ENCODE measurements at places on chromosomes 11 and 22. TPM values are rescaled to one million over a fixed set of nuclear protein-coding genes. Genes with fewer than 3 reads are reported as not detected.
A peak's percentile ranks its signal among the peaks of the same experiment; 100 is the strongest.

The APOL4 gene
- 51.4 TPM for total RNA-seq

The RBMXL2 gene
- not detected for total RNA-seq

The OR52N4 gene
- not detected for total RNA-seq

The TH gene
- total RNA-seq, result not detected

The CNTF gene
- total RNA-seq, result 2.2 TPM

The EFEMP2 gene
- 87.7 TPM for total RNA-seq

The GPHA2 gene
- total RNA-seq, result not detected

The SLC25A17 gene
- 15.0 TPM for total RNA-seq

The DTX4 gene
- 60.8 TPM for total RNA-seq

The P2RX6 gene
- total RNA-seq, result 1.2 TPM

The ASRGL1 gene
- total RNA-seq, result 22.6 TPM

GRCh38 chr11:58933661-58934060 lies 5.6 kb upstream of the GLYATL1 start:
- DNase-seq, result no peak

DNA sequence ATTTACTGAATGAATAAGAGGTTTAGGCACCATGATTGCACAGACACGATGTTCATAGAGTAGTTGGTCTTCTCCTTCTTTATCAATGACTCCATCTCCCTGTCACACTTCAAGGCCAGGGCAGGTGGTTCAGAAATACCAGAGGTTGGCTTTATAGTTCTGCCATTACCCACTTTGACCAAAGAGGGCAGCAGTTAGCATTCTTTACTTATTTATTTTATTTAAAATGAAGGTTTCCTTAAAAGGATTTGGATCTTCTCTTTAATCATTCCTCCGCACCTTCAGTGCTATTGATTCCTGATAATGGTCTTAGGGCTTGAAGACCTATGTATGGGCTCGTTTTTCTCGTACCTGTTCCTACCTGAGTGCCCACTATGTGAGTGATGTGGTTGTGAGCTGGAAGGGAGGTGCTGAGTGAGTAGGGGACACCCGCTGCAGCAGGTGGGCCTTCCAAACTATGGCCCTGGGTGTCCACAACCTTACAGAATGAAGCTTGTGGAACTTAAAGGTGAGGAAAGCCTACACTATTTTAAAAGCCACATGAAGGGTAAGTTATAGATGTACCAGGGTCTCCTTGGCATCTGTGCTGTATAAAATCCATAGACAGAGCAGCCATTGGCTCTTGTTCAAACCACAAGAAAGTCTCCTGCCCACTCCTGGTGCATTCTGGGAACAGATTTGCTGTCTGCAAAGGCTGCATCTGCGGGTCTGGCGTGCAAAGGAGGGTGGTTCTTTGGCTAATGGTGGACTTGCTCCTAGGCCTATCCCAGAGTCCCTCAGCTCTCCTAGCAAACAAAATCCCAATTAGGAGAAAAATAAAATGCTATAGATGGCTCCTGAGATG lies 35.0 kb downstream of the TIMP3 start:
- DNase-seq, result no peak

- no peak for DNase-seq
Observed at GRCh38 chr22:26581026-26581425, 8.9 kb downstream of the TPST2 start.

- no peak for DNase-seq
Observed at GRCh38 chr11:134781380-134781866, 369.4 kb upstream of the B3GAT1 start.

DNA sequence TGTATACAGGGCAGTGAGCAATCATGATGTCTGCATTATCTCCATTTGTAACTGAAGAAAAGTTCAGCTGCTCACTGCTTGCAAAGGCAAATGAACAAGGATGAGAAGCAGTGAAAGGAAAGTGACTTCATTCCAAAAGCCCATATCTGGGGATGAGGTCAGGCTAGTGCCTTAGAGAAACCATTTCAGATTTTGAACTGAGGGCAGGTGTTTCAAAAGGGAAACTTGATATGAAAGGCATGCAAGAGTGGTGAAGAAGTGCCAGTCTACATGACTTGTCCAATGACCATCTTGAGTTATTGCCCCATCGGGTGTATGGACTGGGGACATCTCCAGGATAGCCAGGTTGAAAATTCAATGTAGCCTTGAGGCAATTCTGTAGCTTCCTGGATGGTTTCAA lies 7.3 kb upstream of the APOL4 start:
- DNase-seq, result no peak

- DNase-seq, result no peak
Observed at GRCh38 chr11:78065203-78065602, 1.5 kb downstream of the THRSP start.

DNA sequence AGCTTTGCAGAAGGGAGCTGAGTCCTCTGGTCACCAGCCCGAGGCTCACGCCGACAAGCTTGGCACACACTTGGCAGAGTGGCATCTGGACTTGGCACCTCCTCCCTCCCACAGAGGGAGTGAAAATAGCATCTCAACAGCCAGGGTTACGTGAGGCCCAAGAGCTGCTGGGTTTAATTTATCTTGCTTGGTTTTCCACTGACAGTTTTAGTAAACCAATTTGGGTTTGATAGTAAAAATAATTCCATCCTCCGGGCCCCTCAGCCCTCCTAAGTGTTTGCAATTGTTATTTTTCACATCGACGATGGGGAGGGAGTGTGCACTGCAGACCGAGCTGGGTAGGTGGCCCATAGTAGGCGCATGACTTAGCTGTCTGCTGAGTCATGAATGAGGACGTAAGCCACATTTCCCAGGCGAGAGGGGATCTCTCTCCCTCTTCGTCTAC lies 107.6 kb upstream of the ASPHD2 start:
- DNase-seq, result no peak

- no peak for DNase-seq
Observed at GRCh38 chr11:27928809-27929208, 179.1 kb downstream of the KIF18A start.

- DNase-seq, result no peak
Observed at GRCh38 chr11:94826415-94826814, 58.3 kb downstream of the AMOTL1 start.

- no peak for DNase-seq
Observed at GRCh38 chr11:98195300-98195699, 825.4 kb upstream of the CNTN5 start.

DNA sequence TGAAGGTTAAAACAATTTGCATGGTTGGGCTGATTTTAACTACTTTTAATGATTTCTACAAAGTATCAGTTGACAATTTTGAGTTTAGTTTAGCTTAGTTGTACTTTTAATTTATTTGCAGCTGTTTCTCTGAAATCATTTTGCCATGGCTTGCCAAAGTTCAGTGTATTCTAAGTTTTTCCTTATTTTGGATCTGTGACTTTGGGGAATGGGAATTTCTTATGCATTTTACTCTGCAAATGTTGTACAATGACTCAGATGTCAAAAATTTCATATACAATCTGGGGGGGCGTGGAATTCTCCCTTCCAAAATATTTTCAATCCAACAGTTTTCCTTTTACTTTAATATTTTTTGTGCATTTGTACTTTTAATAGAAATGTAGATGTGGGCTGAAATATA lies 8.9 kb upstream of the DCHS1 start:
- no peak for DNase-seq

DNA sequence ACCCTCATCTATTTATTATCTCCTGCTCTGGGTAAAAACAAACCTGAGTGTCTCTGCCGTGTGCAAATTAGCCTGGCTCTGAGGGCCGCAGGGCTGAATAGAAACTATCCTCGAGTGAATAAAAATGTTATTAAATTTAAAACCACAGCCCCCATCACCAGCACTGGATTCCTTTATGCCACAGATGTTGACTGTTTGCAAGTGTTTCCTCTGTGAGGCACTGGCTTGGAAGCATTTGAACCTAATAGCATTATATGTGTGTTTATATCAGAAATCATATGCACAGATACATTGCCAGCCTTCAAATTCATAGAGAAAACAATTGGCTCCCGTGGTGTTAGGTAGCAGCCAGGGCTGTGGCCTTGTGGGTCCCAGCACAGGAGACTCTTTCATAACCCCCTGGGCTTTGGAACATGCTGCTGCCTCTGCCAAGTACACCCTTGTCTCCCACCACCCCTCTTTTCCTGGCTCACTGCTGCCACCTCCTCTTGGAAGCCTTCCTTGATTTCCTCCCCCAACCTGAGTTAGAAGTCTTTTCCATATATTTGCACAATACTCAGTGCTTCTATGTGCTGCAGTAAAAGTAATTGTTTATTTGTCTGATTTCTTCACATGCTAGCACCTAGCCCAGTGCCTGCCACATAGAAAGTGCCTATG lies 294.4 kb downstream of the DDX10 start:
- no peak for DNase-seq

- no peak for DNase-seq
Observed at GRCh38 chr11:93746101-93746500, 4.6 kb downstream of the C11orf54 start.

DNA sequence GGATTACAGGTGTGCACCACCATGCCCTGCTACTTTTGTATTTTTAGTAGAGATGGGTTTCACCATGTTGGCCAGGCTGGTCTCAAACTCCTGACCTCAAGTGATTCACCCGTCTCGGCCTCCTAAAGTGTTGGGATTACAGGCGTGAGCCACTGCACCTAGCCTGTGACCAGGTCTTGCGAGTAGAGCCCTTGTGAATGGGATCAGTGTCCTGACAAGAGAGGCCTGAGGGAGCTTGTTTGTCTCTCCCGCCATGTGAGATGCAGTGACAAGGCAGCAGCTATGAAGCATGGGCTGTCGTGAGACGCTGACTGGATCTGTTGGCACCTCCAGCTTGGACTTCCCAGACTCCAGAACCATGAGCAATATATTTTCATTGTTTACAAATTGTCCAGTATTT lies 69.3 kb downstream of the LRRC32 start:
- peak; percentile 65 for DNase-seq

- DNase-seq, result no peak
Observed at GRCh38 chr22:28116219-28116673, 197.2 kb upstream of the PITPNB start.

DNA sequence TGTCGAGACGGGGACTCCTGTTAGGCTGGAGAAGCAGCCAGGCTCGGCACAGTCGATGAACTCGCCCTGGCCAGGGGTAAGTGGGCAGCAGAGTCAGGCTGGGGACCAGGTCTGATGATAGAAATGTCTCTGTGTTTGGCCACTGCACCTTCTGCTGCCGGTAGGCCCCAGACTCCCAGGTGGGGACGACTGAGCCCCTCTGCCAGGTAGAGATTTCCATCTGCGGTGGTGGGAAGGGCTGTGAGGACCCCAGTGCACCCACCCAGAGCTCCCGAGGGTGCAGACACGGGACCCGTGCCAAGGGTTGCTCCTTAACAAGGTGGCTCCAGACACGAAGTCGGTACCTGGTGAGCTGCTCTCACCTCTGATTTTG lies 862.5 kb downstream of the TBC1D22A start:
- peak; percentile 77 for DNase-seq

- no peak for DNase-seq
Observed at GRCh38 chr11:81899156-81899555, 834.5 kb downstream of the FAM181B start.

DNA sequence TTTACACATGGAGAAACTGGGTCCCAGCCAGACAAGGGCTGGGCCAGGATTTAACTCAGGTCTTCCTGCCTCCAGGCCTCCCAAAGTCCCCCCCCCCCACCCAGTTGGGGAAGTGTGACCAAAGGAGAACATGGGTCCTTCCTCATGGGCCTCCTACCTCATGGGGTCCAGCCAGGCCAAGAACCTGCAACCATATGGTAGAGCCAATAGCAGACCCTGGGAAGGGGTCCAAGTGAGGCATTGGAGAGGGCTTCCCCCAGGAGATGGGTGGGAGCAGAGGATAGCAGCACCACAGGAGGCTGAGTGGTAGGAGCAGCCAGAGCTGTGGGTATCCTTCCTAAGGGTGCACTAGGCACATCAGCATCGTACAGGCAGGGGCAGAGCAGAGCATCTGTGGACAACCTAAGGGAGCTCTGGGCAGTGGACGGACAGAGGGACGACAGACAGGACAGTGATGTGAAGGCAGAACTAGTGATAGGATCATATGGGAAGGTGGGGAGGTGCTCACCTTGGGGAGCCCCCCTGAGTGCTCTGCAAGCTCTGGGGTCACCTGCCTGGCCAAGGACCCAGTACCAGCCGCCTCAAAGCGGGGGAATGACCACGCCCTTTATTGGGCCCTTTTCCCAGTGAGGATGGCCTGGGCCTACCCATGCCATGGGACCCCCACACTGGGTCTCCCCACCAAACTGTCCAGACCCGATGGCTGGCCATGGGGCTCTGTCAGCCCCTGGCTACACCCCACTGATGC lies 4.5 kb downstream of the ARVCF start:
- DNase-seq, result no peak

DNA sequence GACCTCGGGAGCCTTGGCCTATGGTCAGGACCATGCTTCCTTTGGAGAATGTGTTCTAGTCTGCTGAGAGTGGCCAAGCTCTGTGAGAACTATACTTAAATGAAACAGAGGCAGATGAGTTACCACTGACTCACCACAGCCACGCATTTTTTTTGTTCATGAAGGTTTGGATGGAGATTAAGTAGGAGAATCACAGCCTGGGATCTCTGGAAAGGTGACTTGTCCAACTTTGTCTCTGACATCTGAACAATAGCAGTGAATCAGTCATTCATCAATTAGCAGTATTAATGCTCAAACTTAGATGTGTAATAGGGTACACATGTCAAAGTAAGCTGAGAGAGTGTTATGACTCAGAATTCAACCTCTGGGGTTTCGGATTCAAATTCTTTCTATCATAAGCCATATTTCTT lies 100.7 kb upstream of the ANO3 start:
- no peak for DNase-seq

DNA sequence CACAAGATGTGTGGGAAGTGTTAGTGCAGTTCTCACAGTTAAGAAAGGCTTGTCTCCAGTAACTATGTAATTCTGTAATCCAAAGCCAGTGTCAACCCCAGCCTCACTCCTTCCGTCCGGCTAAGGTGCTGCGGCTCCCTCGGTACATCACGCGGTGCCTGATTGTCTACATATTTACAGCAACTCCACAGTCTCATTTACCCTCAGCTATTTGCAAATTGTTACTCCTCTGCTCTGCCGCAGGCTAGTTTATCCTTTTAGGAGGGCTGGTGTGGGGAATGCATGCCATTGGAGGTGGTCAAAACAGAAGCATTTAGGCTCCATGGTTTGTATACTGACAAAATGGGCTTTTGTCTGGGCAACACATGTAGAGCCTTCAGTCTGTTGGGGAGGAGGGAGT lies 358.3 kb downstream of the METTL15 start:
- no peak for DNase-seq

DNA sequence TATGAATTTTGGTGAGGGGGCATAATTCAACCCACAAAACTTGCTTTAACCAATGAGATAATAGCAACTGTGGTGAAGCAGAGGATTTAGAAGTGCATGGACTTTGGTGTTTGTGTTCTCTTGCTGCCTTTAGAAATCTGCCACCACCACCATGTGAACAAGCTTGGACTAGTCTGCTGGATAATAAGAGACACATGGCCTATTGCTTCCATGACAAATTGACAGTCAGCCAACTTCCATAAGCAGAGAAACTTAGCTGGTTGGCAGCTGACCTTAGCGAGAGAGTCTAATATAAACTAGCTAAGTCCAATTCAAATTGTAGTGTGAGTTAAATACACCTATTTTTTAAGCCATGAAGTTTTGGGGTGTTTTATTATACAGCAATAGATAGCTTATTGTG lies 482.1 kb upstream of the ANO5 start:
- no peak for DNase-seq
